ENCODE measurements at places on chromosomes 6 and 20.

GRCh38 chr6:106146852-106147351, 60.8 kb downstream of the PRDM1 start:
- no peak for DNase-seq

GRCh38 chr6:23775127-23775526, 350.9 kb upstream of the NRSN1 start:
- no peak for DNase-seq

- no peak for DNase-seq
These were observed 709.3 kb downstream of the EPHA7 start for GRCh38 chr6:92710048-92710447.

GRCh38 chr6:36735110-36736071, 37.8 kb downstream of the RAB44 start:
- DNase-seq: no peak

DNA sequence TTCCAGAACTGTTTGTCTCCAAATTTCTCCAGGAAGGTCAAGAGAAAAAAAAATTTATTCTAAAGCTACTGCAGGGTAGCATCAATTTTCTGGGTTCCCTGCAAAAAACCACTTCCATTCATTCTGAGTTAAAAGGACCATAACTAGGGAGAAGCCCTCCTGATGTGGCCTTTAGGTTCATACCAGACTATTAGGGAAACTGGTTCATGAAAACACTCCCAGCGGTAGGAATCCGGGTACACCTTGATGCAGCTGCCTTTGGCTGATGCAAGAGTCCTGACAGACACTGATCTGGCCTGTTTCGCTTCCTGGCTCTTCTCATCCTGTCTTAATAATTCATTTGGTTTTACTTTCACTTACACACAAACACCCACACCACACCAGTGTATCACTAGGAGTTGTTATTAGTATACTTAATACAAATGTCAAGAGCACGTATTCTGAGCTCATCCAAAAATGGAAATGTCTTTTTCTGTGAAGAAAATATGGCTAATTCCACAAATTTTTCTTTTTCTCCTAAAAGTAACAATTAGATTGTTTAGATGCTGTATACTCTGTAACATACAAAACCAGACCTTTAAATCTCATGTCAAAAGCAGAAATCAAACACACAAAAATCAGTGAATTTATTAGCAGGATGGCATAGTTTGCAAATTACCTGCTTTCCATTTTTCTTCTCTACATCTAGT, 38.4 kb upstream of the ARHGAP18 start:
- DNase-seq: no peak

GRCh38 chr6:151392427-151392826, 1.1 kb upstream of the ZBTB2 start:
- no peak for DNase-seq

DNA sequence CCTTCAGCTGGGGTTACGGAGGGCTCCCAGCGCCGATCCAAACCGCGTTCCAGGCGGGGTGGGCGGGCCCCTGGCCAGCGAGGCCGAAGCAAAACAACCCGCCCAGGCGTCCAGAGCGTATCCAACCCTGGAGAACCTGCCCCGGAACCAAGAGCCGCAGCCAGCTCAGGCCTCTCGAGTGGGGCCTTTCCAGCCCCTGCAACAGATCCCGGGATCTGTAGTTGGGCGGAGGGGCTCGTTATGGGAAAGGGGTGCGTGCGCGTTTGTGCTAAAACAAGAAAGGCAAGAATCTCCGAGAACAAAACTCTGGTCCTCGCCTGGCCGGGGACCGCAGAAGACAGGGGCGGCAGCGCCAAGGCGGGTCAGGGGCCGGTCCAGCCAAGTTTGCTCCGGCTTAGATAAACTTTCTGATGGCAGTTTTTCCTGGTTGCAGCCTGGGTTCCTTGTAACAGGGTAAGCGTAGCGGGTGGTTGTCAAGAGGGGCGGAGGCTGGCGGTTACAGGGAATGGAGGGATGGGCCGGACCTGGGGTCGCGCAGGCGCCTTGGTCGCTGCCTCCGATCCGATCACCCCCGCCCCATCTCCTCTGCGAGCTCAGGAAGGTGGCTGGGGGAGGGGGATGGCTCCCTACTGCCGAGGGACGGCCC, 448 bp upstream of the RIN2 start:
- peak; percentile 81 for DNase-seq

DNA sequence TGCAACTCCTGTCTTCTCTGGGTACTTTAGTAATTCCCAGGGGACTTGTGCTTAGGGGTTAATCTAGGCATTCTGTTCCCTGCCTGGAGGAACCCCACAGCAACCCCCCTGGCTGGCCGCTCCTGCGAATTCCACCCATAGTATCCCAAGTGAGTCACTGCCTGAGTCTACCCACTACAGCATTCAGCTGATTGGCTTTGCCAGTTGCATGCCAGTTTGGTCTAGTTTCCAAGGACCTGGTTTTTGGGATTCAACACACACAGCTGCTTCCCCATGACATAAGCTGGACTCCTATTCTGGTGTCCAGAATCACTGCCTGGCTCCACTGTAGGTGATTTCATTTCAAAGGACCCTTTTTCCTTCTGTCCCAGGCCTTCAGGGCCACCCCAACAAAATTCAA, 40.3 kb downstream of the PLCG1 start:
- DNase-seq: no peak

GRCh38 chr6:36029464-36029863, 1.9 kb downstream of the MAPK14 start:
- no peak for DNase-seq

DNA sequence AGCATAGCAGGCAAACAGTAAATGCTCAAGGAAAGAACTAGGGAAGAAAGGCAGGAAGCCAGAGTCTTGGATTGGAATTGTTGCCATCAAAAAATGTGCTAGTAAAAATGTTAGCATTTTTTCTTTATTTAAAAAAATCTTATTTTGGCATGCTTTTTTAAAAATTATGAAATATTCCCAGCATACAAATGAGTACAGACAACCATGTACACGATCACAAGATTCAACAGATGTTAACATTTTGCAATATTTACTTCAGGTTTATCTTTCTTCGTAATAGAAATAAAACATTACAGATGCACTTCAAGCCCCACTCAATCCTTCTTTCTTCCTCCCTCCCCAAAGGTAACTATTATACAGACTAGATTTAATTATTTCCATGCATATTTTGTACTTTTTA, 27.4 kb upstream of the NOP56 start:
- DNase-seq: no peak

DNA sequence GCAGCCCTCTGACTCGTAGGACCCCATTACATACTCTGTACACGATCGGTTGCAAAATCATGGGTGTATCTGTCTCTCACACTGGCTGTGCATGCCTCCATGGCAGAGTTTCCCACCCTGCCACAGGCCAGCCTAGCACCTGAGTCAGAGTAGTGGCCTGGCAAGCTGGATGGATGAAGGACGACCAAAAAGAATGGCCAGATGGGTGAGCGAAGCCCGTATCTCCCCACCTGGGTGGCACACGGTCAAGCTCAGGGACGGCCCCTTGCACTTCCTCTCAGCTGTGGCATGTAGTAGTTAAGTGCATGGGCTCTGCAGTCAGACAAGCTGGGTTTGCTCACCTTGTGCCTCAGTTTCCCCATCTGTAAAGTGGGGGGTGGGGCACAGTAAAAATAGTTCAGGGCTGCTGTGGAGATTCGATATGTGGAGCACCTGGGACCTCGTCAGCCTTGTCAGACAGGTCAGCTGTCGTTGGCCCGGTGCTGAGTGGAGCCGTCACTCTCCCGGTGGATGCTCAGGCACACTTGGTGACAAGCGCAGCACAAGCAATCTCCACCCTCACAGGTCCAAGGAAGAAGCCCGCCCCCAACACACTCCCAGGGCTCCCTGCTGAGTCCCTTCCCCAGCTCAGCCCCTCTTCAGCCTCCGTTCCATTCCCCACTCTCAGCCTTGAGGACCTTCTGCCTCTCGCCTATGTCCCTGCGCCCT, 12.6 kb downstream of the CPNE5 start:
- no peak for DNase-seq

GRCh38 chr6:161327360-161327953, 53.6 kb upstream of the AGPAT4 start:
- no peak for DNase-seq

DNA sequence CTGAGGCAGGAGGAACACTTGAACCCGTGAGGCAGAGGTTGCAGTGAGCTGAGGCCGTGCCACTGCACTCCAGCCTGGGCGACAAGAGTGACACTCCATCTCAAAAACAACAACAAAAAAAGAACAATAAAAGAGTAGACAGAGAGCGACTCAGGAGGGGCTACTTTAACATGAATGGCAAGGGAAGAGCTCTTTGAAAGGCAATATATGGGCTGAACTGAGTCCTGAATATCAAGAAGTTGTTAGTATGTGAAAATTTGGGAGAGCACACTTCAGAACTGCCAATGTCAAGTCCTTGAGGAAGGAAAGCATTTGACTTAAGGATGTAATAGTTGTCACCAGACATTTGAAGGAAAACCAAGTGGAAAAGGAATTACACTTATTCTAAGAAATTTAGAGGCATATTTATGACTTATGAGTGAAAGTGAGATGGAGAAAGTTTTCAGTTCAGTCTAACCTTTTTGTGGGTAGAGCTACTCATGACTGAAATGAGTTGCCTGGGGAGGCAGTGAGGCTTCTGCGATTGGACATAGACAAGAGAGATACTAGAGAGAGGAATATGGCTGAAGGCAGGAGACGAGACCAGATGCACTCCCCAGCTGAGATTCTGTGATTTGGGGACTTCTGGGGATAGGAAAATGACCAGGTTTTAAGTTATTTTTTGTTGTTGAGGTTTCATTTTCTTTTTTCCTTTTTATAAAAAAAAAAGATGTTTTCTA, 48.6 kb upstream of the SLC16A10 start:
- DNase-seq: no peak

- peak; percentile 45 for DNase-seq
These were observed 206.9 kb downstream of the IBTK start for GRCh38 chr6:82040405-82041221.

DNA sequence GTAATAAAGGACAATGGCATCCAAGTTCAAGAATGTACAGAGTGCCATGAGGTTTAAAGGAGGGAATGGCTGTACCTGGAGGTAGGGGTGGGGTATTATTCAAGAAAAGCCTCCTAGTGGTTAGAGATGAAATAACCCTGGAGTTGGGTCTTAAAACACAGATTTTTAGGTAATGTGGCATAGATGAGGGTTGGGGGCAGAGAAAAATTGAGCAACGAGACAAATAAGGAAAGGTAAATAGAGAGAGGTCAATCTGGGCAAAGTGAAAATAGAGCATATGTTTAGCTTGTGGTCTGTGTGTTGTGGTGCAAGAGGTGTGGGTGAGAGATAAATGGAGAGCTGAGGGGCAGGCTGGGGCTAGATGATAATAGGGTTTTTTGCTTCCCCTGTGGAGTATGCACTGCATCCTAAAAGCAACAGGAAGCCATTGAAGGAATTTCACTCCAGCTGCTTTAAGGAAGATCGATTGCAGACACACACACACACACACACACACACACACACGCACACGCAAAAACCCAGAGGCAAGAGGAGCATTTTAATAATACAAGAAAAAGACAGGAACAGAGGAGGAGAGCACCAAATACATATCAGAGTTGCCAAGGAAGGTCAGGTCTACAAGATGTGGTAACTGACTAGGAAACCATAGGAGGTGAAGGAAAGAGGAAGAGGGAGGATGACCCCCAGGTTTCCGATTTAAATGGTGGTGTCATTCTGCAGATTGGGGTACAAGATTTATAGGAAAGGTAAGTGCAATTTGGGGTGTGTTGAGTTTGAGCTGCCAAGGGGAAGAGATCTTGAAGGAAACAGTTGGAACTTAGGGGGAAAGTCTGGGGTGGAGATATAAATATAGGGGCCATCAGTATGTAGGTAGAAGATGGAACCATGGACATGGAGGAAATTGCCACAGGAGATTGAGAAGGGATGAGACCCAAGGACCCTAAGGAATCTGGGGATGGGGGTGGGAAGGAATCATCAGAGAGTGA, 31.3 kb upstream of the ADGRF1 start:
- no peak for DNase-seq

DNA sequence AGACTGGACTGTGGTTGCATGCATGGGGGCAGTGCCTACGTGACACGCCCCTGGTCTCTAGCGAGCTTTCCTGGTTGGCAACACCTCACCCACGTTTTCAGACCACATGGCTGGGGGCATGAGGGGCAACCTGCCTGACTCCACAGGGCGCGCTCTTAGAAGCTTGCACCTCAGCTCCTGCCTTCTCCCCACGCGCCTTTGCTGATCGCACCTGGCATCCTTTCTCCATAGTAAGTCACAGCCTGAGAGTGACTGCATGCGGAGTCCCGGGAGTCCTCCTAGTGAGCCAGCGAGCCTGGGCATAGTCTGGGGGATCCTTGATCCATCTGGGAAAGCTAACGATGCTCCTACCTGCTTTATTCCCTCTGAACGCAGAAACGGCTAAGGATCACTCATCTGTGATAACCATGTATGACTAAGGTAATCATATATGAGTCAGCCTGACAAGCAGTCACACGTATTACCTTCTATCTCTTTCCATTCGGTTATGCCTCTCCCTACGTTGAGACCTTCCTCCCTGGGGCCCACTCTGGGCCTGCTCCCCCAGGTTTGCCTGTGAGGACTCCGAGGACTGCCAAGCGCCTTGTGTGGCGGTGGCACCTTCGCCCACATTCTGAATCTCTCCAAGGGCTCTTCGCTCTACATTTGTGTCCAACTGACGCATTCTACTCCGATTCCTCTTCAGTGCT, 4.5 kb downstream of the TCFL5 start:
- DNase-seq: no peak

DNA sequence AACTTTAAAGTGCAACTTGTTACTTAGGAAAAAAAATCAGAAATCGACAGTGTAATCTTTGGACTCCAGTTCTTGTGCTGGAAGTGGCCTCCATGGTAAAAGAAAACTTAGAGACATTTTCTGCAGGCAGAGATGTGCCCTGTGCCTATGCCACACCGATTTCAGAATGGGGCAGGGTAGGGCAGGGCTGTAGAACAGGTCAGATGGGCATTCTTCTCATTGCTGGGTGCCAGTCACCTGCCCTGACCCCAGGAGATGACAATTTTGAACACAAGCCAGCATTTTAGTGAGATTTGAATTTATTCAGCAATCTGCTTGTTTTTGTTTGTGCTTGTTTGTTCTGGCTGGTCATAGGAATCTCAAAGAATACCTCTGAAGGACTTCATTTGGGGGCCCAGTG, 63.3 kb downstream of the SASH1 start:
- no peak for DNase-seq

DNA sequence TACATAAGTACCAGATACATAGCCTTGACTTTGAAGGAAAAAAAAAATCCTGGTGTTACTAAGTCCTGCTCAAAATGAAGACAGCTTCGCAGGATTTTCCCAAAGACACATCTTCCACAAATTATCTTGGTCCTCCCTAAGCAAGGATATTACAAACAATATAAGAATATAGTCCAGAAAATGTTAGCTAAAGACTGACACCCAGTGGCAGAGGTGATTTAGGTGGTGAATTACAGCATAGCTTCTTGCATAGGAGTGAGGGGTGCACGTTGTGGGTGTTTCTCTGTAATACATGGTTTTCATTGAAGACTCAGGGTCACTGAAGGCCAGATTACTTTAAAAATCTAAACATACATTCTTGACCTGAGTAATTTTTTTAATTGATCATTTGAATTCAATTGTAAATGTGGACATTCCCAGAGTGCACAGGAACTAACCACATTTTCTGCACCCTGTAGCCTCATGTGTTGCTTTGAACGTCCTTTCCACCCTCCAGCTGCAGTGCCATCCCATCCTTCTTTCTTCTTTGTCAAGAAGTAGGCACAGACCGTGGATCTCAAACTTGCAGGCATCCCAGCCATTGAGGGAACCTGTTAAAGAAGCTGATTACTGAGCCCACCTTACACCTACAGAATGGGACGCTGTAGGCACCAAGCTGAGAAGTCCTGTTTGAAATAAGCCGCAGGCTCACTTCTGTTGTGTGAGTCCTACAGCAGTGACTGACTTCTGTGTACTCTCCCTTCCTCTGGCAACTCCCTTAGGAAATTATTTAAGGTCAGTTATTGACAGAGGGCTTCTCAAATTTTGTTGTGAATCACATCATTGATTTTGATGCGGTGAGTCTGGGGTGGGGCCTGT, 102.6 kb downstream of the PERP start:
- DNase-seq: peak; percentile 0

Data from NCI-H1092 treated with DMSO at 0.1 percent for 48 hours (cell line).